ENCODE measurements at places on chromosomes 12 and 14. TPM values are rescaled to one million over a fixed set of nuclear protein-coding genes. Genes with fewer than 3 reads are reported as not detected.
A peak's percentile ranks its signal among the peaks of the same experiment; 100 is the strongest.

GRCh38 chr12:56234746-56235436, 5.0 kb downstream of the SLC39A5 start:
- no peak for DNase-seq

- no peak for DNase-seq
Observed at GRCh38 chr12:24414480-24414879, 465.0 kb upstream of the SOX5 start.

DNA sequence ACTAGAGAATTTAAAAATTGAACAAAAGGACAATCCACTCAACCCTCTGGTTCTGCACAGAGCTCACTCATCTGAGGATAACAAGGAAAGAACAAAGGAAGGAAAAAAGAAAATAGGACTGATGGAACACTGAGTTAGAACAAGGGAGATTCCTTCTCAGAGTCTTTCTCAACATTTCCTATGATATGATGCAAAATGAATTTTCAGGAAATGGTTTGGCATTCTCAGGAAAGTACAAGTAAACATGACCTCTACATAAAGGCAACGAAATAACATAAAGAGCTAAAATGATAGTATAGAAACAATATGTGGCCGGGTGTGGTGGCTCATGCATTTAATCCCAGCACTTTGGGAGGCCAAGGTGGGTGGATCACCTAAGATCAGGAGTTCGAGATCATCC, 135.8 kb downstream of the ITPR2 start:
- DNase-seq: peak; percentile 62

- no peak for DNase-seq
Observed at GRCh38 chr14:89160437-89160836, 256.6 kb downstream of the FOXN3 start.

DNA sequence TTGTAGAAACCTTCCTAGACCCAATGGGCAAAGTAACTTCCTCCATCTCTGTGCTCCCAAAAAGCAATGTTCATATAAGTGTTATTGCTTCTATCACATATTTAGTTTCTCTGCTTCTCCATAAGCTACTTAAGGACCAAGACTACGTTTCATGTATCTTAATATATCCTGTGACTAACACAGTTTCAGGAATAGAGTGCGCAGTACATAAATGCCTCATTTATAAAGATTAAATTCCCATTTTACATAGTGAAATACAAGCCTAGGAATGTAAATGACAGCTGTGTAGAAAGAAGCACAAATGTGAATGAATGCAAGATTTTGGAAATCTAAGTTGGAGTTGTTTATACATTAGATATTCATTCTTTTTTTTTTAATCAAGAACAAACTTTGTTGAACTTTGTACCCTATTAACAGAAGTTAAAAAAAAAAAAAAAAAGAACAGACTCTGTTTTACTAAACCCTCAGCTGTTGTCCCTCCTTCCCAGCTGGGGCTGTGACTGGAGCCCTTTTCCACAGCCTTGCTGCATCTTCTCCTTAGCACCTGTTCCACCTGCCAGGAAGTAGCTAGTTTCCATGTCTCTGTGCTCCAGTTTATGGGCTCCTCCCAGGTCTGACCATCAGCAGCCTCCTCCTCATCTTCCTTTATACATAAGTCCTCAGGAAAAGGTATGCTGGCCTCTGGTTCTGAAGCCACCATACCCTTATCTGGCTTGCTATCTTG, 7.0 kb upstream of the METTL17 start:
- no peak for DNase-seq

Gene FOXN4
- not detected for total RNA-seq

- no peak for DNase-seq
Observed at GRCh38 chr12:109744986-109745942, 31.6 kb downstream of the FAM222A start.

GRCh38 chr12:40963751-40964150, 224.4 kb upstream of the PDZRN4 start:
- no peak for DNase-seq

GRCh38 chr12:54526812-54527630, 22.4 kb upstream of the PDE1B start:
- DNase-seq: peak; percentile 23

Gene SERPINA3
- total RNA-seq: not detected

Gene SERPINA6
- total RNA-seq: not detected

Gene VWF
- total RNA-seq: under 0.01 TPM

Gene AMHR2
- total RNA-seq: not detected

DNA sequence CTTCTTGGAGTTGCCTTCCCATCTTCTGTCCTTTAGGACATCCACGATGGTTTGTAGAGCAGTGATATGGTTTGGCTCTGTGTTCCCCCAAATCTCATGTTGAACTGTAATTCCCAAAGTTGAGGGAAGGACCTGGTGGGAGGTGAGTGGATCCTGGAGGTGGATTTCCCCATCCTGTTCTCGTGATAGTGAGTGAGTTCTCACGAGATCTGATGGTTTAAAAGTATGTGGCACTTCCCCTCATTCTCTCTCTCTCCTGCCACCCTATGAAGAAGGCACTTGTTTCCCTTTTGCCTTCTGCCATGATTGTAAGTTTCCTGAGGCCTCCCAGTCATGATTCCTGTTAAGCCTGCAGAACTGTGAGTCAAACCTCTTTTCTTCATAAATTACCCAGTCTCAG, 99.2 kb downstream of the BRMS1L start:
- DNase-seq: no peak

Gene PABPN1
- total RNA-seq: 75.1 TPM

GRCh38 chr12:117857632-117858612, 110.9 kb downstream of the KSR2 start:
- DNase-seq: peak; percentile 31

- peak; percentile 35 for DNase-seq
Observed at GRCh38 chr14:51457843-51458562, 193.7 kb upstream of the FRMD6 start.

- no peak for DNase-seq
Observed at GRCh38 chr14:82641050-82641540, 1107.4 kb upstream of the SEL1L start.

- no peak for DNase-seq
Observed at GRCh38 chr14:32013083-32013482, 64.0 kb upstream of the ARHGAP5 start.

DNA sequence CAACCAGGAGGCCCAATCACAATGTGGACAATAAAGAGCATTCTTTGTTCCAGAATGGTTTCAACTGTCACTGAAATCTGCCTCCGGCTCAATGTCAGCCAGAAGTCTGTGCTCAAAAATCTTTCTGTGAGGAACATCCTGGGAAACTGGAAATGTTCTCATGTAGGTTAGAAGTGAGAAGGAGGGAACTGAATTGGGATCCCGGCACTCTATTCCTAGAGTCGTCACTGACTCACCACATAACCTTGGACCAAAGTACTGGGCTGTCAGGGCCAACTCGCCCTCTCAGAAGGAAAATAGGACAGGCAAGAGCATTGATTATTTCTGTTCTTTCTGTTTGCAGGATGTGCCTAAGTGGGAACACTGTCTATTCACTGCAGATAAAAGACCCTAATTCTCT, 57.6 kb downstream of the PRKAB1 start:
- no peak for DNase-seq

DNA sequence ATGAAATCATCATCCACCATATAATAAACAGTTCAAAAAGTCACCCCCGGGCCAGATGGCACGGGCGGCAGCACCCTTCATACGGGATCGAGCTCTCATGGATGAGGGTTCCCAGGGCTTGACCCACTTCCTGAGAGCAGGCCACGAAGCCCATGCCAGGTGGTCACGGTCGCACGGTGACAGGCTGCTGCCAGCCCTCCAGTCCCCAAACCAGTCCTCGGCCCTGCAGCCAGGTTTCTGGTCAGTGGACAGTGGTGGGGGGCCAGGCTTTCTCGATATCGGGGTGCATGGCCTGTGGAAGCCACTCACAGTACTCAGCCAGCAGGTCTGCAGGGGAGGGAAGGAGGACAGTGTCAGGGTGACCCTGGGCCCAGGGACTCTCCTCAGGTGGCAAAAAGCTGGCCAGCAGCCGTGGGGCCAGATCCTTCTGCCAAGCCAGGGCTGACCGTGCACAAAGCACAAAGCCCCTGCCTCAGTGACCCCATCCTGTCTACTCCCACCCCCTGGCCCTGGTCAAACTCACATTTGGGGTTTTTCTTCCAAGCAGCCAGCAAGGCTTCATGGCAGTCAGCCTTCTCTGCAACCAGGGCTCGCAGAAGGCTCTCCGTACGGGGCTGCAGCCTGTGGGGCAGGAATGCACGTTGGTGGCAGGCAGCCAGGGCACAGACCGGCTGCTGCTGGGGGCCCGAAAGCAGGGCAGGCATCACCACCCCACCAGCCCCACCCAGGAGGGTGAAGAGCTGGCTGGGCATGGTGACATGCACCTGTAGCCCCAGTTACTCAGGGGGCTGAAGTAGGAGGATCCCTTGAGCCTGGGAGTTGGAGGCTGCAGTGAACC, 33.3 kb upstream of the UBC start:
- no peak for DNase-seq

Gene SAMD4A
- 61.3 TPM for total RNA-seq

- no peak for DNase-seq
Observed at GRCh38 chr14:30874999-30875787, 834 bp downstream of the COCH start.

- DNase-seq: no peak
Observed at GRCh38 chr12:52645120-52645761, 6.8 kb downstream of the KRT2 start.

DNA sequence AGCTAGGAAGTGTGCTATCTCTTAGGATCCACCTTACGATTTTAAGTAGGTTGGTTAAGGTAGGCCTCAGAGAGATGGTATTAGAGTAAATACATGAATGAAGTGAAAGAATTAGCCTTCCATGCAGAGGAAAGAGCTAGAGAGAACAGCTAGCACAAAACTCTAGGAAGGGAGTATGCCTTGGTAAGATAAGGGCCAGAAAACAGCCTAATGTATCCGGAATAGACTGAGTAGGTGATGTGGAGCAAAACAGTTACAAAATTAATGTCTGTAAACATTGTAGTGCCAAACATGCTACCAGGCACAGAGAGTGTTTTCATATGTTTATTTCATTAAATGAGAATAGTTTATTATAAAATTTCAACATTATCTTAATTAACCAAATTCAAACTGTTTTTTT, 315.1 kb downstream of the SOX5 start:
- DNase-seq: no peak

GRCh38 chr14:53894456-53894855, 62.2 kb downstream of the BMP4 start:
- DNase-seq: peak; percentile 81

Gene KRT79
- total RNA-seq: not detected

DNA sequence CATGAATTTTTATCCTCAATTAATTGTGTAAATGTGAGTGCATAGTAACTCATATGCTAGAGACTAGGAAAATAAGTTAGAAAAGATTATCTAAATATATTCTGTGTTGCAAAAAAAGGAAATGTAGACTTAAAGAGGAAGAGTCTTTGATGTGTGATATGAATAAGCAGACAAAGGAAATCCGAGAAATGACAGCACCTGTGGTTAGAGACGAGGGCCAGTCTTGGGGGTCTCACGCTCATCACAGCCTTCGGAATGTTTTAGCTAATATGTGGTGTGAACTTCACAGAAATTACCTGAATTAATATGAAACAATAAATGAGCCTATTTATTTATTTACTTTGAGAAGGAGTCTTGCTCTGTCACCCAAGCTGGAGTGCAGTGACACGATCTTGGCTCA, 11.6 kb downstream of the ATP6V0A2 start:
- no peak for DNase-seq

DNA sequence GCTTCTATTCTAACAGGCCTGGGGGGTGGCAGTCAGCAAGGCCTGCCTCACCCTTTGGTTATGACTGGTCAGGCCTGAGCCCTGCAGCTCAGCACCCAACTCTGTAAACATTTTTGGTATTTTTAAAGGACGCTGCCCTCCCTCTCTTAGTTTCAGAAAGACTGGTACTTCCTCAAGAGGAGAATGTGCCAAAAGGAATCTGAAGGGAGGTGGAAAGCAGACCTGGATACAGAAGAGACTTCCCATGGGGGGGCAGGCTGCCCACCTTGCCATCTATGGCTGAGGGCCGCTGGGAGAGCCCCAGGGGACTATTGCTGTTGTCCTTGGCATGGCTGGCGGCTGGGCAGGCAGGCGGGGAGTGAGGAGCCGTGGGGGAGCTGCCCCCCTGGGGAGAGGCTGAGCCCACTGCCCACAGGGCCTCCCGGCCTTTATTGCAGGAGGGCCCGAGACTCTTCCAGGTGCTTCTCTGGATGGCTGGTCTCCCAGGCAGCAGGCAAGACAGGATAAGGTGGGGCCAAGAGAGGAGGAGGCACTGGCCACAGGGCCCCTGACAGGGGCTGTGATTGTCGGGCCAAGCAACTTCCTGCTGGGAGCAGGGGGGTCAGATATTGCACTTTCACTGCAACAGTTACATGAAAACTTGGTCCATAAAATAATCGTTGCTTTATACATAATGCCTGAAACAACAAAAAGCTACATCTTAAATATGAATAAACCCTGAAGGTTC, 3.5 kb downstream of the ARL6IP4 start:
- DNase-seq: no peak

DNA sequence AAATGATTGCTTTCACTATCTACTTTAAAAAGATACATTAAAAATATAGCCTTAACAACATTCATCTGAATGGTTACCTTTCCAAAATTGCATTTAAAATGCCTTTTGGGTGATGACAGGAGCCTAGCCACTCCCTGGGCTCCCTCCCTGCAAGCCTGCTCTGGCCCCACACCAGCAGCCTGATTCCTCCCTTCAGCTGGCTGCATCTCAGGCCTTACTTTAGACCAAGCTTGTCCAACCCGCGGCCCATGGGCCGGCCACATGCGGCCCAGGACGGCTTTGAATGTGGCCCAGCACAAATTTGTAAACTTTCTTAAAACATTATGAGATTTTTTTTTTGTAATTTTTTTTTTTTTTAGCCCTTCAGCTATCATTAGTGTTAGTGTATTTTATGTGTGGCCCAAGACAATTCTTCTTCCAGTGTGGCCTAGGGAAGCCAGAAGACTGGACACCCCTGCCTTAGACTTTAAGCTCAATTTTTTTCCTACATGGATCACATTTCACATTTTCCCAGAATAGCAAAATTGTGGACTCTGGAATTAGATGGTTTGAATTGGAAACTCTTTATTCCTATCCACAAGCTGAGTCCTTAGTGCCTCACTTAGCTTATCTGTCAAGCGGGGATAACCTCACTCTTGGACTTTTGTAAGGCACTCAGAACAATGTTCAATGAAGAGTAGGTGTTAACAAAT, 124.4 kb downstream of the MYRFL start:
- DNase-seq: no peak

Gene NAV3
- total RNA-seq: 96.3 TPM

DNA sequence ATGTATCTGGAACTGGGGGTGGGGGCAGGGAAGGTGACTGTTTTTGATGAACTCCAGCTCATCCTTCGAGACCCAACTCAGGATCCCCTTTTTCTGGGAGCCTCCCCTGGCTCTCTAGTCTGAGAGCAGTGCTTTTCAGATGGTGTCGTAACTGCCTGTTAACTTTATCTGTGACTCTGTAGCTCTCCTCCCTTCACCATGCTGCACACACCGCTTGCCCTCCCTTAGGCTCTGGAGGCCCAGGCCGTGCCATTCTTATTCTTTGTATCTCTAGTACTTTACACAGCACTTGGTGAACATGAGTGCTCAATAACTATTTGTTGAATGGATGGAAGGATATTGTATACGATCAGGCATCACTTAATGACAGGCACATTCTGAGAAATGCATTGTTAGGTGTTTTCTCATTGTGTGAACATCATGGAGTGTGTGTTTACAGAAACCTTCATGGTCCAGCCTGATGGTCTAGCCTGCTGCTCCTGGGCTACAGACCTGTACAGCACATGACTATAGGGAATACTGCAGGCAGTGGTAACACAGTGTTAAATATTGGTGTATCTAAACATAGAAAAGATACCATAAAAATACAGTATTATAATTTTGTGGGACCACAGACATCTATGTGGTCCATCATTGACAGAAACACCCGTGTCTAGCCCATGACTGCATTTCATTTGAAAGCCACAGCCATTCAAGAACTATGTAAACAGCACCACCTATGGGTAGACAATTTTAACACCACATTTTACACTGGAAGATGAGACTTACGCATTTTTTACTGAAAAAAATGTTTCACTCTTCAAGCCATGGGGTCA, 91.8 kb downstream of the EML1 start:
- peak; percentile 76 for DNase-seq

Data from fibroblast of villous mesenchyme (primary cell).